ENCODE measurements at places on chromosomes 16 and 17.

GRCh38 chr16:27304102-27304501 lies 9.7 kb upstream of the IL4R start:
- DNase-seq = no peak

DNA sequence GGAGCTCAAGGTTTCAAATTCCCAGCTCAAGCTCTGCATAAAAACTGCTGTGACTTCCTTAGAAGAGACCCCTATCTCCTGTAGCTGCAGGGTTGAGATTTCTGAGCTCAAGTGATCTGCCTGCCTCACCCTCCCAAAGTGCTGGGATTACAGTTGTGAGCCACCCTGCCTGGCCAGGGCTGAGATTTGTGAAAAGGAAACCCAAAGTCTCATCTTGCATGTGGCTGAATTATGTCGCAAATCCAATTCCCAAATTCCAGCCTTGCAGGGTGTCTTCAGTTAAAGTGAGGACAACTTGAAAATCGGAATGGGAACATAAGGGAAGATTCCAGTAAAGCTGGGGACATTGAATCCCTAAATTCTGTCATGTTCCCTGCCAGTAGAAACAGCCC lies 14.2 kb upstream of the CETP start:
- DNase-seq = no peak

DNA sequence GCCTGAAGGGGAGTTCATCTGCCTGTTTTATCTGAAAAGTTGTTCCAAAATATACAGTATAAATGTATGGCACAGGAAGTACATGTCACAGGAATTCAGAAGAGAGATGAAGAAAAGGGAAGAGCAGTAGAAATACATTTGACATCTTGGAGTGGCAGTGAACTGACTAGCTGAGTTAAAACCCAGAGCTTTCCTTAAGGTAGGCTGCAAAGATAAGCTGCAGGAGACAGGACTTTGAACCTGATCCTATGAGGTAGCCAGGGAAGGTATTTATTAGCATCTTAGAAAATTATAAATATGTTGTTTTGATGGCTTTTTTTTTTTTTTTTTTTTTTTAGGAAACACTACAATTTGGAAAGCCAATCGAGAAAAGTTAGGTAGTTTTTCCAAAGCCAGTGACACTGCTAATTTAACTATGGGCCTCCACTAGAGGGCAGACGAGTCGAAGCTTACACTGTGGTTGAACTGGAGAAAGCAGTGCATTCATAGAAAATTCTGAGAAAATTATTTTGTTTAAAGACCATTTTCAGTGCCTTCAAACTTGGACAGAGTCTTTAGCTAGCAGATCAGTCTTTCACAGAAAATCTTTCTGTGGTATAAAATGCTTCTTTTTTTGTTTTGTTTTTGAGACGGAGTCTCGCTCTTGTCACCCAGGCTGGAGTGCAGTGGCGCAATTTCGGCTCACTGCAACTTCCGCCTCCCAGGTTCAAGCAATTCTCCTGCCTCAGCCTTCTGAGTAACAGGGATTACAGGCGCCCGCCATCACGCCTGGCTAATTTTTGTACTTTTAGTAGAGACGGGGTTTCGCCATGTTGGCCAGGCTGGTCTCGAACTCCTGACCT lies 122.3 kb downstream of the SSH2 start:
- peak; percentile 25 for DNase-seq

GRCh38 chr17:10018461-10018891 lies 113.4 kb upstream of the RCVRN start:
- no peak for DNase-seq

Measured in stimulated activated CD8-positive, alpha-beta memory T cell treated with anti-CD3 and anti-CD28 coated beads, Interleukin-4, amount 100 ng/mL, for 1 hour (primary cell).